SJSA1 (cell line): ENCODE measurements at places on chromosomes 2 and 18. TPM values are rescaled to one million over a fixed set of nuclear protein-coding genes. Genes with fewer than 3 reads are reported as not detected.

DNA sequence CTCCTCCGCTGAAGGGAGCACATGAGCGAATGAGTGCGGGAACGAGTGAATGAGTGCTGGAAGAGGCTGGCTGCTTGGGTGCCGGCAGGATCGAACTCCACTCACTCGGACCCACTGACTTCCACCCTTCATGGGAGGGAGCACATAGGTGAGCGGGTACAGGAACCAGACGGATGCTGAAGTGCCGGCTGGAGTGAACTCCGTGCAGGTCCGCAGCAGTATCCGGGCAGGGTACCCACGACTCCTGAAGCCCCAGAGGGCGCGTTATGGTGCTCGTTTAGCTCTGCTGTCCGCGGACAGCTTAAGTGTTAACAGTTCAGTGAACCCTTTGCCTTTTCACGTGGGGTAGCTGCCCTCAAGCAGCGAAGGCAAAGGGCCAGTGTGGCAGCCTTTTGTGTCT lies 23.2 kb downstream of the RPRM start:
- no peaks in the 10 kb centered on the region for H3K4me1 ChIP-seq
- no peaks in the 10 kb centered on the region for H3K36me3 ChIP-seq
- H3K27ac ChIP-seq = no peak overlapping the region
- no peak overlapping the region for H3K4me3 ChIP-seq
- H3K27me3 ChIP-seq = no peaks in the 10 kb centered on the region

DNA sequence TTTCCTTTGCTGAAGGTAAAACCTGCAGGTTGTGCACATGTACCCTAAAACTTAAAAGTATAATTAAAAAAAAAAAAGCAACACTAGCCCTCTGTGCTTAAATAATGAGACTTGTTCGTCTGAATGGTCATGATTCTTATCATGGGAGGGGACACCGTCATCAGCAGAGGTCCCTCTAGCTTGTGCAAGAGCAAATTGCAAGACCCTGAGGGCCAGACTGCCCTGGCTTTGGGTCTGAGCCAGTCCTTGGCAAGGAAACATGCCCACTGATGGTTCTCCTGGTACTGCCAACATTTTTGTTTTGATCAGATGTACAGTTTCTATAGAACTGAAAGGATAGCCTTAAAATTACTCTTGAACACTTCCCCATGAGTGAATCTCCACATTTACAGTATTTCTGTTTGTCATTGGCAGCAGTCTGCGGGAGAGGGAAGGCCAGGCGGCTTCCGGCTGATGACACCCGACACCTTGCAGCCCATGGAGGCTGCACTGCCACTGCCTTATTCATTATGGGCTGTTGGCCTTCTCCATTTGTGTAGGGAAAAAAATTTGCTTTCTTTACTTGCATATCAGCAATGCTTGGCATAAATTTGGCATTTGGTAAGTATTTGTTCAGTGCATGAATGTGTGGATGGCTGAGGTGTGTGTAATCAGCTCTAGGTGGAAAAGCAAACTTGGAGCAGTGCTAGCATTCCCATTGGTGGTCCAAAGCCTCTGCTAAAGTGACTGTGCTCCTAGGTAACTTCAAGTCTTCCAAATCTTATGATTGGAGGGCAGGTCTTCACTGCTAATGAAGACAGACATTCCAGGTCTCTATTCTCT lies 161.6 kb upstream of the ALKAL2 start:
- H3K36me3 ChIP-seq = no peaks in the 10 kb centered on the region
- DNase-seq = no peak
- H3K27me3 ChIP-seq = 0 out of 2 replicates have a peak, but pooled peaks cover 8% of the 10 kb centered on the region
- H3K4me3 ChIP-seq = no peak overlapping the region
- no peak overlapping the region for H3K27ac ChIP-seq
- H3K4me1 ChIP-seq = no peaks in the 10 kb centered on the region

DNA sequence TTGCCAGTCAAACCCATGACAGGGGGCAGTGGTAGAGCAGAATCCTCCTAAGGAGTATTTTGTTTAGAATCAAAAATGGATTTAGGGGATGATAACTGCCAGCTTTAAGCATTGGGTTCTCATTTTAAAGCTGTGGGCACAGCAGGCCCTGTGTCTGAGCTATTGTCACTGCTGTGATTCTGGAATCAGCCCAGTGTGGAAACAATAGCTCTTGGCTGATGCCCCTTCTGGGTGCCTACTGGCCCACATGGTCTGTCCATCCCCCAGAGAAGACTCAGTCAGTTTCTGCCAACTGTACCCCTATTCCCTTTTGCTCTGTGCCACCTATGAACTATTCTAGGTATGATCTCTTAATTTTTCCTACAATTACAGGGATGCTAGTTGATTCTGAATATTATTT lies 91.7 kb upstream of the LRRTM1 start:
- H3K27me3 ChIP-seq = no peaks in the 10 kb centered on the region
- no peak overlapping the region for H3K4me3 ChIP-seq
- H3K36me3 ChIP-seq = no peaks in the 10 kb centered on the region
- no peaks in the 10 kb centered on the region for H3K4me1 ChIP-seq
- DNase-seq = no peak

- no peak overlapping the region for H3K4me3 ChIP-seq
- no peaks in the 10 kb centered on the region for H3K27me3 ChIP-seq
- H3K27ac ChIP-seq = no peak overlapping the region
- no peaks in the 10 kb centered on the region for H3K4me1 ChIP-seq
- no peak for DNase-seq
Measured at GRCh38 chr18:33469699-33470098, 29.2 kb upstream of the CCDC178 start.

DNA sequence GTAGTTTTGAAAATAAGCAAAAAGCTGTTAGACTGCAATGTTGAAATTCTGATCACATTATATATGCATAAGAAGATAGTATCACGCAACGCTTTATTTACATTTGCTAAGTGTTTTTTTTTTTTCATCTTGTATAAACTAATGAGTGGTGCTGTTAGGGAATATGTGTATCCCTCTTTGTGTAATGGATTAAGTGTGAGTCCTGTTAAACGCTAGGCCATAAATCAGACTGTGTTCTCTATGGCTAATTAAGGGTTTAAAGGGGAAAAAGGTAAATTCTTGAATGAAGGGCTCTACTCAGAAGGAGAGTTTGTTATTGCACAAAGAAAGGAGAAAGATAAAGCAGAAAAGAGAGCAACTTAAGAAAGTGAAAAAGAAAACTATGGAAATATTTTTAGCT lies 4.8 kb upstream of the ASXL3 start:
- H3K27me3 ChIP-seq = peaks cover 23% of the 10 kb centered on the region
- H3K4me3 ChIP-seq = no peak overlapping the region
- no peaks in the 10 kb centered on the region for H3K36me3 ChIP-seq
- H3K27ac ChIP-seq = no peak overlapping the region

DNA sequence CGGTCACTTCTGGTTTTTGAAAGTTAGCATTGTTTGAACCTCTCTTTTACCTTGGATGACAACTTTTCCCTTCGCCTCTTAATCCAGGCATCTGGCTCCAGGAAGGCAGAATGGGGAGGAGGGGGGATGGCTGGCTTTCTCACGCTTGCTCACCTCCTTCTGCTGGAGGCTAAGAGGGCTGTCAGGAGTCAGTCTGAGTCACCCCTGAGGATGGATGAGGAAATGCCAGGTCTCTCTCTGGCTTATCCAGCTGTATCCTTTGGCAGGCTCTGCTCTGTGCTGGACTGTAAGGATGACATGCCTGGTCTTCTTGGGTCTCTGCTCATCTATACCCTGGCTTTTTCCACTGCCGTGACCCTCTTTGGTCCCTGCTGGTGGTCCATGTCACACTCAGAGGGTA lies 142.9 kb upstream of the GYPC start:
- H3K4me3 ChIP-seq = no peak overlapping the region
- H3K36me3 ChIP-seq = no peaks in the 10 kb centered on the region
- H3K27me3 ChIP-seq = no peaks in the 10 kb centered on the region
- no peak overlapping the region for H3K27ac ChIP-seq
- no peak for DNase-seq

GRCh38 chr18:326846-327245 lies 59.0 kb upstream of the THOC1 start:
- DNase-seq = no peak
- H3K4me3 ChIP-seq = no peak overlapping the region

DNA sequence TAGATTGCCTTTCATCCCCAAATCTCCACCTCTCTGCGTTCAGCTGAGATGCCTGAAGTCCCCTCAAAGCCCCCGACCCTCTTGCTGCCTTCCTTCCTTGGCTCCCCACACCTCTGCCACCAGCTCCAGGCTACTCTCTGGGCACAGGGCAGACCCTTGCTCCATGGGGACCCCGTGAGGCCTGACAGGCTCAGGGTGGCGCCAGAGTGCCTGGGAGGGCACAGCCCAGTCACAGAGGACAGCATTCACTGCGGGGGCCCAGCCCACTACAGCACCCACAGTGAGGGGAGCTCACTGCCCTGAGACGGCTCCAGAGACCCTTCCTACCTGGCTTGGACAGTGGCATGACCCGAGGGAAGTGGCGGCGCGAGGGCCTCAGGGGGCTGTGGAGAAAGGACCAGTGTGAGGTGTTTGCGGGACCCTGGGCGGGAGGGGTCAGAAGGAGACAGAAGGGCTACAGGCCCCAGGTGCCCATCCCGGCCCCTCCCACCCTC lies 51.0 kb downstream of the AQP12A start:
- H3K27me3 ChIP-seq = peaks cover 29% of the 10 kb centered on the region
- DNase-seq = no peak
- no peak overlapping the region for H3K4me3 ChIP-seq
- H3K36me3 ChIP-seq = no peaks in the 10 kb centered on the region
- H3K27ac ChIP-seq = no peak overlapping the region

DNA sequence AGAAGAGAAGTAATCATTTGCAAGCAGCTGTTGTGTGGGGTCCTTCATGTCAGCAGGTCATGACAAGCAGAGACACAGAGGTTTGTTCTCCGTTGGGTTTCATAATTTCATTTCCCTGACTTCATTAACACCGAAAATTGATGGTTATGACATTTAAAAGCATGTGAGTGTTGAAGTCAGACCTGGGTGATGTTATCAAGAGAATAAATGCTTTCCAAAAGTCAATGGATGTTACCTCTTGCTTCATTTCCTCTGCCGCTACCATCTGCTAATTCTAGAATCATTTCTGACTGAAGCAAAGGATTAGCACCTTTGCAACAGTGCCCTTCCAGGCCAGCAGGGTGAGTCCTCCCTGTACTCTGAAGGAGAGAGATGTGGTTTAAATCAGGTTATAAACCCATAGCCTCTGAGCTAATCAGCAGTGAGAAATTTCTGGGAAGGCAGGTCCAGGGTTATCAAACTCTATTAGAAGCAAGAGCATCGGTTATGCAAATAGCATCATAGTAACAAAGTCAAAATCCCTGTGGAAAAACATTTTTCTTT lies 446.2 kb downstream of the PIK3C3 start:
- H3K4me1 ChIP-seq = peaks cover 18% of the 10 kb centered on the region
- H3K27ac ChIP-seq = no peak overlapping the region
- no peak for DNase-seq
- no peaks in the 10 kb centered on the region for H3K36me3 ChIP-seq
- no peaks in the 10 kb centered on the region for H3K27me3 ChIP-seq

GRCh38 chr2:218888341-218888740 lies 7.7 kb downstream of the WNT10A start:
- peaks cover 9% of the 10 kb centered on the region for H3K4me1 ChIP-seq
- H3K36me3 ChIP-seq = no peaks in the 10 kb centered on the region
- DNase-seq = no peak
- no peak overlapping the region for H3K27ac ChIP-seq
- no peak overlapping the region for H3K4me3 ChIP-seq

Gene LOXHD1
- total RNA-seq = not detected in 2 replicates
